ENCODE measurements at places on chromosomes 4 and X. TPM values are rescaled to one million over a fixed set of nuclear protein-coding genes. Genes with fewer than 3 reads are reported as not detected.

GRCh38 chr4:155569960-155570515, 96.6 kb upstream of the GUCY1A1 start:
- no peak for DNase-seq

LRRC66 gene
- 0.81 TPM for total RNA-seq

CXXC4 gene
- total RNA-seq: not detected

AFP gene
- 0.90 TPM for total RNA-seq

- no peak for DNase-seq
These were observed 334.9 kb upstream of the GATB start for GRCh38 chr4:152095701-152096070.

- no peak for DNase-seq
These were observed 25.6 kb downstream of the SMARCA5 start for GRCh38 chr4:143538979-143539669.
